Activated naive CD4-positive, alpha-beta T cell treated with anti-CD3 and anti-CD28 coated beads for 36 hours (primary cell): ENCODE measurements at places on chromosomes 1 and 21. TPM values are rescaled to one million over a fixed set of nuclear protein-coding genes. Genes with fewer than 3 reads are reported as not detected.

WNT3A gene
- not detected for total RNA-seq

- H3K27ac ChIP-seq: no peak overlapping the region
- H3K27me3 ChIP-seq: peaks cover 11% of the 10 kb centered on the region
- no peak for DNase-seq
- H3K4me3 ChIP-seq: no peak overlapping the region
Observed at GRCh38 chr1:230288641-230289349, 137.3 kb downstream of the PGBD5 start.

DNA sequence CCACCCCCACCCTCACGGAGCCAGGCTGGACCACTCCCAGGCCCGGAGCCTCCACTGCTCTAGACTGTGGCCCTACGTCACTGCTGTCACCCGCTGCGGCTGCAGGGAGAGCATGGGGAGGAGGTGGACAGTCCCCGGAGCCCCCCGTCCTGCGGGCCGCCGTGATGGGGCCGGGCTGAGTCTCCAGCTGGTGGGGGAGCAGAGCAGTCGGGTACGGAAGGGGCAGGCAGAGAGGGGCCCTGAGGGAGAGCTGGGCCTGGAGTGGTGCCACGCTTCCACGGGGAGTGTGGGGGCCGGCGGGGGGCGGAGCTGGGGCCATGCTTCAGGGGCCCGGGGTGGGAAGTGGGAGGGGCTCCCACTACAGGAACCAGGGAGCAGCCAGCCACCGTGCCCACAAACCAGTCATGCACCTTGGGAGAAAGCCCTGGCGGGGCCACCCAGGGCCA lies 98.9 kb upstream of the KCNK1 start:
- no peak for DNase-seq
- H3K4me3 ChIP-seq: no peak overlapping the region
- no peaks in the 10 kb centered on the region for H3K36me3 ChIP-seq
- H3K4me1 ChIP-seq: peaks cover 3% of the 10 kb centered on the region

- no peaks in the 10 kb centered on the region for H3K4me1 ChIP-seq
- no peak for DNase-seq
- H3K27me3 ChIP-seq: no peaks in the 10 kb centered on the region
- H3K36me3 ChIP-seq: no peaks in the 10 kb centered on the region
- H3K4me3 ChIP-seq: no peak overlapping the region
Observed at GRCh38 chr1:71473331-71473730, 392.5 kb upstream of the ZRANB2 start.

DNA sequence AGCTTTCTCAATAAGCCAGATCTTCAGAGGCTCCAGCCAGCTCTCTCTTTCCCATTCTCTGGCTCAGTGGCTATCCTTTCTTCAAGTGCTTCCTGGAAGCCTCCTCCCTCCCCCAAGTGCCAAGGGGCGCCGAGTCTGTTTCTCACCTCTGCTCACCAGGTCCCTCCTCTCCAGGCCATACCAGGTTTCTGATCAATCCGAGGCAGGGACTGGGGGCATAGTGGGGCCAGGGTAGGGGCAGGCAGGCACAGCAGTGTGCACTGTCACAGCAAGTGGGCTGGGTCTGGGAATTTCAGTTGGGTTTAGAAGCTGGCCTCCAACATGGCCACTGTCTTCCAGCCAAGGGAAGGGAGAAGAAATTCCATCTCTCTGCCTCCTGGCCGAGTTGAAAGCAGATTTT lies 56.5 kb downstream of the NAV1 start:
- no peak for DNase-seq
- H3K4me3 ChIP-seq: no peak overlapping the region
- H3K27me3 ChIP-seq: no peaks in the 10 kb centered on the region
- H3K4me1 ChIP-seq: no peaks in the 10 kb centered on the region
- H3K36me3 ChIP-seq: no peaks in the 10 kb centered on the region

SUSD4 gene
- 1.8 TPM for total RNA-seq

AMY1B gene
- not detected for total RNA-seq

DNA sequence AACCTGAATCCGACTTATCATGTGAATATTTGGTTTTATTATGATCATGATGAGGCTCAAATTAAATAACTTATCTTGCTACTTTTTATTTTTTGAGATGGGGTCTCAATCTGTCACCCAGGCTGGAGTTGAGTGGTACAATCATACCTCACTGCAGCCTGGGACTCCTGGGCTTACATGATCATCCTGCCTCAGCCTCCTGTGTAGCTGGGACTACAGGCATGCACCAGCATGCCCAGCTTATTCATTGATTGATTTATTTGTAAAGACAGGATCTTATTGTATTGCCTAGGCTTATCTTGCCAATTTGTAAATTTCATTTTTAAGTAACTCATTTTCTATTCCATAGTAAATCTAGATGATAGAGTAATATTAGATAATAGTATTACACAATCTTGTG lies 84.3 kb downstream of the COL11A1 start:
- no peak overlapping the region for H3K4me3 ChIP-seq
- no peaks in the 10 kb centered on the region for H3K4me1 ChIP-seq
- H3K36me3 ChIP-seq: no peaks in the 10 kb centered on the region
- DNase-seq: no peak
- H3K27ac ChIP-seq: no peak overlapping the region
- no peaks in the 10 kb centered on the region for H3K27me3 ChIP-seq

DNA sequence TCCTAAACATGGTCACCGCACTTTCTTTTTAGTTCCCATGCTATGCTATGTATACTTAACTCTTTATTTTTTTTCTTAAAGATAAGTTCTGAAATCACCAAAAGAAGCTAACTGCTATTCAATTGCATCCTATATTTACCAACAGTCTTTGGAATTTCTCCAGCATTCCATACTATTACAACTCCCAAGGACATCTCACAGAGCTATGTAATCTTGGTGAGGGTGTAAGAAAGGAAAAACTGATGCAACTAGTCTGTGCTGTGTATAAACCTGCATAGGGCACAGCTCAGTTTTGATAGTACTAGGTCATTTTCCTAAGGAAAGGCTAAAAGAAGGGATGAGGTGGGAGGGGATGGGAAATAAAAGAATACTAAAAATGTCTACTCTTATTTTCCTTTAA lies 78.0 kb downstream of the PTPN14 start:
- H3K4me1 ChIP-seq: peaks cover 2% of the 10 kb centered on the region
- no peak overlapping the region for H3K4me3 ChIP-seq
- H3K27ac ChIP-seq: no peak overlapping the region
- no peaks in the 10 kb centered on the region for H3K36me3 ChIP-seq
- no peak for DNase-seq
- H3K27me3 ChIP-seq: peaks cover 10% of the 10 kb centered on the region

- DNase-seq: peak; percentile 12
- H3K4me1 ChIP-seq: peaks cover 1% of the 10 kb centered on the region
- no peak overlapping the region for H3K27ac ChIP-seq
- H3K27me3 ChIP-seq: peaks cover 49% of the 10 kb centered on the region
- H3K36me3 ChIP-seq: no peaks in the 10 kb centered on the region
- peak overlapping the region; percentile 78 for H3K4me3 ChIP-seq
Observed at GRCh38 chr1:162070094-162070748, 730 bp downstream of the NOS1AP start.

- H3K4me1 ChIP-seq: peaks cover 37% of the 10 kb centered on the region
- peaks cover 2% of the 10 kb centered on the region for H3K36me3 ChIP-seq
- peak overlapping the region; percentile 41 for H3K4me3 ChIP-seq
Observed at GRCh38 chr1:12596007-12596821, 21.8 kb downstream of the DHRS3 start.

DNA sequence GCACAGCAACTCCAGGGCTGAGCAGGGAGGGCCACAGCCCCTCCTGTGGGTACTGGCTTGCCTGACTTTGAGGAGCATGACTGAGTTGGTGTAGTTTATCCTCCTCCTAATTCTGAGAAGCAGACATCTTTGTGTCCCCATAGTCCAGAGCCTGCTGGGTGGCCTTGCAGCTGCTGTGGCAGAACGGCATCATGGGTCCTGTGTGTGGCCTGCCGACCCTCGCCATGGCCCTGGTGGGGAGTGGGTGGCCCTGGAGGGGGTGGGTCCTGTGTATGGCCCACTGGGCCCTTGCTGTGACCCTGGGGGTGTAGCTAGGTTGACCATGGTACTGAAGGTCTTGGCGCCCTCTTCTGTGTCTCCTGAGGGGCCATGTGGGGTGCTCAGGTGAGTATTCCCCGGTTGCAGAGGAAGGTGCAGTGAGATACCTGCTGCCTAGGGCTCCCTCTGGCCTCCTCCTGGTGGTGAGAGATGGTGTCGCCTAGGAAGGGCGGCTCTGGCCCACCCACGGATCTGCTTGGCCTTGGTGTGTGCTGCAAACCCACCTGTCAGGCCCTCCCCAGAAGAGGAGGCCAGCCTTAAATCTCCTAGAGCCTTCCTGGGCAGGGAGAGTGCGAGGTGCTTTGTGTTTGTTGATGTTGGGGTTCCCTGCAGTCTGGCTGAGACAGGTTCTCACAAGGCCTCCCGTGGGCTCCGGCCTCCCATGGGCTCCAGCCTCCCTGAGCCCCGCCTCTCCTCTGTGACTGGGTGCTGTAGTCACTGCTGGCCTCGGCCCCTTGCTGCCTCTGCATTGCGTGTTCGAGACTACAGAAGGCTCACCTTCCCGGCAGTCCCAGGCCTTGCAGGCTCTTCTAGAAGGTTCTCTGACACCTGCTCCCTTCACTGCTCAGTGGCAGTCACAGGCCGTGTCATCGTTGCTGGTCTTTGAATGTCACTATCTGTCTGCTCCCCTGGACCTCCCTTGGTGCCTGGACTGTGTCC lies 7.8 kb downstream of the SNAP47 start:
- no peaks in the 10 kb centered on the region for H3K27me3 ChIP-seq
- no peak overlapping the region for H3K4me3 ChIP-seq
- no peaks in the 10 kb centered on the region for H3K36me3 ChIP-seq
- DNase-seq: no peak

- no peak overlapping the region for H3K27ac ChIP-seq
- peaks cover 1% of the 10 kb centered on the region for H3K36me3 ChIP-seq
- H3K27me3 ChIP-seq: no peaks in the 10 kb centered on the region
- no peaks in the 10 kb centered on the region for H3K4me1 ChIP-seq
Observed at GRCh38 chr1:246373828-246374569, 133.1 kb downstream of the SMYD3 start.

C1orf141 gene
- 0.25 TPM for total RNA-seq

DNA sequence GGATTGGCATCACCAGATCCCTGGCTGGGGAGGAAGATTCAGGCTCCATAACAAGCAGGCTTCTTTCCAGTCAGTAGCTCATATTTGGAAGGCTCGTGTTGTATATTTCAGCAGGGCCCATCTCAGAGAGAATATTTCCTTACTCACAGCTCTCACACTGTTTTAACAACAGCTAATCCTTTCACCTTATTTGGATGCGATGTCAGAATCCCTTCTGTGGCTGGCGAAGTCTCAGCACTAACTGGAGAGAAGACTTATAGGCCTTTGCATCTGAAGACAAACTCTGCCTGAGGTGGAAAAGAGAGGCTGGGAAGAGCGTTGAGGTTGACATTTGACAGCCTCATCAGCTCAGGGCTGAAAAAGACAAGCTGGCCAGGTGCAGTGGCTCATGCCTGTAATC lies 47.2 kb upstream of the CAPZB start:
- H3K4me1 ChIP-seq: peaks cover 3% of the 10 kb centered on the region
- H3K36me3 ChIP-seq: peaks cover 2% of the 10 kb centered on the region
- H3K27me3 ChIP-seq: no peaks in the 10 kb centered on the region

- H3K36me3 ChIP-seq: no peaks in the 10 kb centered on the region
- H3K27ac ChIP-seq: no peak overlapping the region
- no peaks in the 10 kb centered on the region for H3K27me3 ChIP-seq
- no peaks in the 10 kb centered on the region for H3K4me1 ChIP-seq
- H3K4me3 ChIP-seq: no peak overlapping the region
Observed at GRCh38 chr1:217184854-217185253, 446.0 kb downstream of the GPATCH2 start.

- no peaks in the 10 kb centered on the region for H3K4me1 ChIP-seq
- no peak overlapping the region for H3K4me3 ChIP-seq
- peaks cover 3% of the 10 kb centered on the region for H3K27me3 ChIP-seq
- no peak overlapping the region for H3K27ac ChIP-seq
Observed at GRCh38 chr21:39681257-39681656, 63.7 kb upstream of the IGSF5 start.

DNA sequence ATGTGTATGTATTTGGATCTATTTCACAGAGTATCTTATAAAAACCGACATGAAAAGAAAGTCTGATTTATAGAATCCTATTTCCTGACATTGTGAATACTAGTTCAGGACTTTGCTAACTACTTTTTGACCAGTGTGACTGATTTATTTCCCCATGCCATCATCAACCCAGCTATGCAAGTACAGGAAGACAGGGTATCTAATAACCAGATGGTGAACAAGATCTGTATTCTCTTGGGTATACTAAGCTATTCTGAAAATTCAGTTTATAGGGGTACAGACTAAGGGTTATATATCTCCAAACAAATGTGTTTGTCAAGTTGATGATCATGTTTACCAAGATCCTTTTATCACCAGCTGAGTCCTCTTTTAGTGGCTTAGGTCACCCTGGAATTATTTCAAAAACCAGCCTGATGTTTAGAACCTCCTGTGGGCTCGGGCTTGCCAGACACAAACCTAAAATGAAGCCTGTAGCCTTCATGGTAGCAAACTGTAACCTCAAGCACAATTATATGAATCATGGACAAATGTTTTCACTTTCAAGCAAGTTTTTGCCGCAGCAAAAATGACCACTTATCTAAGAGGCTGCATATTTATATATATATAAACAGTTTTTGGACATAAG lies 185.1 kb downstream of the FGGY start:
- no peak for DNase-seq
- H3K4me3 ChIP-seq: no peak overlapping the region
- H3K4me1 ChIP-seq: peaks cover 4% of the 10 kb centered on the region
- H3K36me3 ChIP-seq: no peaks in the 10 kb centered on the region
- H3K27ac ChIP-seq: no peak overlapping the region

DNA sequence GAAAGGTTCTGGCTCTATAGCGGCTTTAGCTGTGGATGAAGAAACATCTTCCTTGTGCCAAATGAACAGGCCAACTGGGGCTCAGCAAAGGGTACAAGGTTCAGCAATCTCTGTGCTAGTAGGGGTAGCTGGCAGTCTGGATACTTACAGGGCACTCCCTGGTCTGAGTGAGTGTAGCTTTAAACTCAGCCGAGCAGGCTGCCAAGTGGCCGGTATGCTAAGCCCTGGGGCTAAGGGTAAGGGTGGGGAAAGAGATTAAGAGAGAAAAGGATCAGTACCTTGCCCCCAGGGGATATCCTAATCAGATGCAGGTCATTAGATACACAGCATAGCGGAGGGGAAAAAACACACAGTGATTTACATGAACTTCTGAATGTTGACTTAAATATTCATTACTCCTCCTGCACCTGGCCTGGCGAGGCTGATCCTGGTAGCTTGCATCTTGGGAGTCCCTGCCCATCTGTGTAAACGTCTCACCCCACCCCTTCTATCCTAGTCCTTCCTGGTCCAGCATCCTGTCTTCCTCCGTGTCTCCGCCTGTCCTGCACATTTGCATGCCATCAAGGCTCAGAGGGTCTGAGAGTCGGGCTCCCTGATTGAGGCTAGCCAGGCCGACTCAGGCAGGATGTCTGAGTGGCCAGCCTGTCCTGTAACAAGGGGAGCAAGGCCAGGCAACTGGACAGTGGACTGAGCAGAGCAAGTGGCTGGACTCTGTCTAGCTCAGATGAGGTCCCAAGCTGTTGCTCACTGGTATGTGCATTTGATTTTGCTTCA lies 39.5 kb upstream of the CNTN2 start:
- H3K27ac ChIP-seq: no peak overlapping the region
- H3K4me1 ChIP-seq: no peaks in the 10 kb centered on the region
- no peaks in the 10 kb centered on the region for H3K36me3 ChIP-seq
- DNase-seq: no peak

GRCh38 chr1:204578867-204579664 lies 62.9 kb downstream of the MDM4 start:
- H3K36me3 ChIP-seq: peaks cover 7% of the 10 kb centered on the region
- peak overlapping the region; percentile 87 for H3K27ac ChIP-seq
- peak overlapping the region; percentile 70 for H3K4me3 ChIP-seq
- no peaks in the 10 kb centered on the region for H3K27me3 ChIP-seq
- peak; percentile 71 for DNase-seq

GRCh38 chr1:36387141-36387949 lies 1.6 kb upstream of the STK40 start:
- DNase-seq: peak; percentile 54
- peaks cover 43% of the 10 kb centered on the region for H3K4me1 ChIP-seq
- H3K36me3 ChIP-seq: peaks cover 13% of the 10 kb centered on the region
- H3K4me3 ChIP-seq: peak overlapping the region; percentile 92
